T47D (cell line): ENCODE measurements at places on chromosomes 5 and 9.

- DNase-seq, result no peak
Measured at GRCh38 chr5:122333564-122333963, 21.5 kb downstream of the SNCAIP start.

DNA sequence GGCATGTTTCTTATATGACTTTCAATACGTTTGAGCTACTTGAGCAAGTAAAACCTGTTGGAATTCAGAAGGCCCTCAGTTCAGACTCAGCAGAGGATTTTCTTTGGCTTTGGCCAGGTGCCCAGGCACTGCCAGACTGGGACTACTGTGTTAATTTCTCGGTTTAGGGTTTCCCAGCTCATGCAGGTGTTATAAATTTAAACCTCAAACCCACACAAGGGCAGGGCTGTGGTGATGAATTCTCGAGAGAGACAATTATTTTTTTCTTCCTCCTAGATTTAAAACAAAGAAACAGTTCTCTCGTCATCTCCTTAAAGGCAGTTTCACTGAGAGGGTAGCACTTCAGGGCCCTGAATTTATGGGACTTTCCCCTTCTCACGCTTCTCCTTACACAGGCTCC is 406.0 kb upstream of the PIK3R1 start:
- no peak for DNase-seq

DNA sequence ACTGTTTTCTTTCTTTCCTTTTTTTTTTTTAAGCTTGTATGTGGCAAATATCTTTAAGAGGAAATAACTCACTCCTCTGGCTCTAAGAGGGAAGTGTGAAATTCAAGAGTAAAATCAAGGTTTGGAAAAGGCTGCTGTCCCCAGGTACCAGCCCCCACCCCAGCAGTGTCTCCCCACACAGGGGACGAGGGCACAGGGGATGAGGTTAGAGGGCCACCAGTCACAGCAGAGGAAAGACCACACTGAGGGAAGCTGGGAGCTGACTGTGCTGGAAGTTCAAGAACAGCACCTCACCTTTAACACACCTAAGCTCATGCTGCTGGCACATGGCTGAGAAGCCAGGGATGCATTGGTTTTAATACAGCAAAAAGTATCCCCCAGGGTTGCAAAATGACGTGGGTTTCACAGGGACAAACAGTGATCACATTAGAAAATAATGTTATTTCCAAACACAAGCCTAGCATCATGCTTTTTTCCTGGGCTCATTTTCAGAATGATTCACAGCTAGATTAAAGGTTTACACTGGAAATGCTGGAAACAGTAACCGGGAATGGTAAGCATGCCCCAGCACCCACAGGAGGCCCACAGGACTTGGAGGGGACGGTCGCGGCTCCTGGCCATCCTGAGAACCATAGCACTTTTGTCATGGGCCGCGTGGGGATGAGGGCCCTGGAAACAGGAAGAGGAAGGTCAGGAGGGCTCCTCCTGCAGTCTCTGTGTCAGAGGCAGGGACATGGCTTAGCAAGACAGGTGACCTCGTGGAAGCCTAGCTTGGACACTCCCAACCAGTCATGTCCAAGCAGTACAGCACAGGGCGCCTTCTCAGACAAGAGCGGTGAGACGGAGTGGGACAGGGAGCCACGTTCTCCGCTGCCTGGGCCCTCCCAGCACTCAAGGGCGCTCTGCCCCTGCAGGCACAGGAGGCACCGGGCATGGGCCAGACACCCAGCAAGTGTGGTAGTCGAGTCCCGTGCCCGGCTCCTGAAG is 6.9 kb downstream of the LPCAT1 start:
- DNase-seq, result no peak

DNA sequence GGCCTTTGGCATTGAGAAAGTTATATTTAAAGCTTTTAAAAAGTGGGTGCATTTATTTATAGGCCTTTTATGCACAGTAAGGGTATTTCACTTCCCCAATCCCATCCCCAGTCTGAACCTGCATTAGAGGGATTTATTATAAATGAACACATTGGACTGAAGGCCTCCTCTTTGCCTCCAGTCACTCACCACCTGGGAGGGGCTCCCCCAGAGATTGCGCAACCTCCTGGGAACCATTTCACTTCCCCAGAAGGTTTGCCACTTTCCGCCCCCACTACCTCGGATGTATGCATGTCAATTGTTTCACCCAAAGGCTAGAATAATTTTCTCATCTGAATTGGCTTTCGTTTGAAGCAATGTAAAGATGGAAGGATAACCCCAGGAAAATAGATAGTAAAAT is 29.8 kb upstream of the VCAN start:
- no peak for DNase-seq
